Muscle of back (tissue), 13 donors: ENCODE measurements at places on chromosomes 7 and 10. TPM values are rescaled to one million over a fixed set of nuclear protein-coding genes. Genes with fewer than 3 reads are reported as not detected.

The FZD8 gene
- polyA plus RNA-seq: 35.0 TPM

The NPFFR1 gene
- polyA plus RNA-seq: 0.04 TPM

The TMEM213 gene
- polyA plus RNA-seq: 0.10 TPM

The PARD3 gene
- 55.3 TPM for polyA plus RNA-seq

The GDF10 gene
- polyA plus RNA-seq: 2.7 TPM

The CYP2C9 gene
- polyA plus RNA-seq: not detected

- peak; percentile 45 for DNase-seq
Measured at GRCh38 chr10:90125456-90126255, 424.3 kb downstream of the KIF20B start.

- no peak for DNase-seq
Measured at GRCh38 chr7:151342811-151343210, 1.2 kb downstream of the NUB1 start.

DNA sequence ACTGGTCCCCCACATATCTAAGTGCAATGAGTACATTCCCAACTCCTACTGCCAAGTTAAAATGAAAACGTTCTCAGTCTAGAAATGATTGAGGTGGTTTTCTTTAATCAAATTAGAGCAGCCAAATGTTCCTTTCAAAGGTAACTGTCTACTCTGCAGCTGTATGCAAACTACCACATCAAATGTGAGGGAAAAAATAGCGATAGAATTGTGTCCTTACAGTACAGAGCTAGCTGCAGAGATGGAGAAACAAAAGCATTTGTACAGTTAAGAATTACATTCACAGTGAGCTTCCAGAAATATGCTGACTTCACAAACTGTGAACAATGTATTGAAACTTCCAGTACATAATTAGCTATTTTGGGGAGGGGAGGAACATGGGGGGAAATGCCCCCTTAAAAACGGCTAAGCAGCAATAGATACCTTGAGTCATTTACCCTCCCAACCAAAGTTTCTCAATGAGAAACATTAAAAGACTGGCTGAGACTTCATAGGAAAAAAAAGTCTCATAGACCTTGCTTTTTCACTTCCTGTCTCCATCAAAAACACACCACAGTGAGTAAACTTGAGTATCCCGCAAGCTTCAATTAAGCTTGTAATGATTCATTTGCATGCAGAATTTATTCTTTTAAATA lies 22.9 kb downstream of the CDK6 start:
- no peak for DNase-seq

GRCh38 chr10:62016623-62017490 lies 115.4 kb downstream of the ARID5B start:
- no peak for DNase-seq

- DNase-seq: no peak
Measured at GRCh38 chr10:33238643-33239042, 95.8 kb downstream of the NRP1 start.

- DNase-seq: peak; percentile 3
Measured at GRCh38 chr7:94514140-94514889, 4.7 kb downstream of the CASD1 start.

DNA sequence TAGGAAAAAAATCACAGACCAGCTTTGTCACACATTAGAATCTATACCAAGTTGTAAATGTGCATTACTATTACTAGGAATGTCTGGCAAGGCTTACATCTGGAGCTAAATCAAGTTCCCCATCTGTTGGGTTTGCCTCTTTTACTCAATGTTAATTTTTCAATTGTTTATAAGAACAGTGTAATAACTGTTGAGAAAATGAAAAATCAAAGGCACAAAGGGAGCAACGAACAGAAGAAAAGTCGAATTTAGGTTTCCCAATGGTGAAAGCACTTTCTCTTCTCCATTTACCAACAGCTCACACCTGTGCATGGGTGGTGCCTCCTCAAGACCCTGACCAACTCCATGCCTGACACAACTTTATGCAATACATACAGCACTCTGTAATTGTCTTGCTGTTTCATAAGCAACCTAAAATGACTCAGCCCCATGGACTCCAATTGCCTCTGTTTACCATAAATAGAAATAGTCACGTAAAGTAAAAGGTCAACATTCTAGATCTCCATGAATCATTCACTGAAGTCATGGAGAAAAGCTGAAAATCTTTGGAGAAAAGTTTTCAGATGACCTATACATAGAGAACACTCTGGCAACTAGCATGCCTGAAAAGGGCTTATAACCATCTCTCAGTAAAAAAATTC lies 95.5 kb upstream of the KCNIP2 start:
- DNase-seq: peak; percentile 58

DNA sequence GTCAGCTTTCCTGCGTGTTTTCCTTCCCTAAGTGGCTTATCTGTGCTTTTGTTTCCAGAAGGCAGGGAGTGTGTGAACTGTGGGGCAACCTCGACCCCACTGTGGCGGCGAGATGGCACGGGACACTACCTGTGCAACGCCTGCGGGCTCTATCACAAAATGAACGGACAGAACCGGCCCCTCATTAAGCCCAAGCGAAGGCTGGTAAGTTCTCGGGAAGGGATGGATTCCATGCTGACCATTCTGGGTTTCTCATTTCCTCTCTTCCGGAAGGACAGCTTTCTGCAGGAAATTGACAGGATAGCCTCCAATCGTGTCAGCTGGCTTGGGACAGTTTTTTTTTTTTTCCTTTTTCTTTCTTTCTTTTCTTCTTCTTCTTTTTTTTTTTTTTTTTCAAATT lies 9.4 kb downstream of the GATA3 start:
- no peak for DNase-seq

DNA sequence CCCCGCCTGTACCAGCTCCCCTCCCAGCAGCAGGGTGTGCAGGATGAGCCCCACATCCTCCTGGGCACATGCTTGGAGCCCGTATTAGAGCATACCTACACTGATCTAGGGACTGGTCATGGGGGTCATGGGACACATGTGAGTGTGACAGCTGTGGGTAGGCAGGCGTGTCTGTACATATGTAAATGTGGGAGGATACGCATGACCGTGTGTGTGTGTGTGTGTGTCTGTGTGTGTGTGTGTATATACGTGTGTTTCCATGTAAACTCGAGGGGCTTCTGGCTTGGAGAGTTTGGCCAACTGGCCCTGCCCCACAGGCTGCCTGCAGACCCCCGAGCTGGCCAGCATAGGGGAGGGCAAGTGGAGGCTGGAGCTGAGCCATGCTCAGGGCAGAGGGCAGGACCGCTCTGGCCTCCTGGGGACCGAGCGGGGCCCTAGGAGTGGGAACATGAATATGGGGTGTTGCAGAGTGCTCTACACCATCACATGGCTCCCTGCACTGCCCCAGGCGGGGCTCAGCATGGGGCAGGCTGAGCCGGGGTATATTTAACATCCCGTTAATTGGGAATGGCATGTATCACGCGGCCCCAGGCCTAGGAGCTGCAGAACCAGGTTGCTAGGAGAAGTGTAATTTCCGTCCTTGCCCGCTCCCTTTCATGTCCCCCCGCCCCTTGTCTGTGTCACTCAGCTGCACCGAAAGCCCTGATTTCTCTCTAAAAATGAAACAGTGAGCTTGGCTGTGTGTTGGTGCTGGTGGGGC lies 152.7 kb upstream of the PCBD1 start:
- DNase-seq: no peak

DNA sequence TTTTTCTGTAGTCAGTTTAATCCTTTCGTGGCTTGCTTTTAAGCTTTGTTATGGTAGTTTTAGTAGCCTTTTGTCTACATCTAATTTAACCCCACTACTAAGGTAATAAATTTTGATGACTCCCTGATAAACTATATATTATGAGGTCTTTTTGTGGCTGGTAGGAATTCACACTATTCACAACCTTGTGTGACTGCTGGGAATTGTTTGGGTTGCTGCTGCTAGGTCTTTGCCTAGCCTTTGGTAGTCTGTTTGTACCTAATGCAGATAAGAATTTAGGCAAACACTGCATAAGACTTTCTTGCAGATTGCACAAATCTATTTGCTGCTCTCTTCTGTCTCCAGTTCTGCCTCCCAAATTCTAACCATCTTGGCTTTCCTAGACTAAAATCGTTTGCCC lies 58.3 kb downstream of the SHOC2 start:
- no peak for DNase-seq

- DNase-seq: no peak
Measured at GRCh38 chr10:5514226-5514850, 10.4 kb upstream of the CALML3 start.

- DNase-seq: no peak
Measured at GRCh38 chr7:142130267-142130666, 18.7 kb downstream of the MGAM2 start.

- no peak for DNase-seq
Measured at GRCh38 chr7:156820445-156821063, 72.4 kb downstream of the LMBR1 start.

DNA sequence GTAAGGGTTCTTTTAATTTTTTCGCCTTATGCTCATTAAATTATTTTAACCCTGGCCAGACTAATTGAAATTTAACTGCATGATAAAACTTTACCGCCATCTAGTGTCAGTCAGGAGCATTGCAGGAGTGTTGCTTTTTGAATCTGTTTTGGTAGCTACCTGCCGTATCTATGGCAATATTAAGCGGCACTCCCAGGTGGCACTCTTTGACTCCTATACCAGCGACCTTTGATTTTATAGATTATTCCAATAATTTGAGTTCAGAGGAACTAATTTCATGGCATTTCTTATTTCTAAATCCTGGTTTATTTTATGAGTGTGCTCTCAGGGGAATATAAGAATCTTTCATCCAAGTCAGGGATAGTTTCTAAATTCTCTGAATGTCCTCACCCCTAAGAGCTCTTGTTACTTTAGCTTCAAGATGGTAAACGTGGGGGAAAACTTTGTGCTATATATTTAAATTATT lies 198.9 kb downstream of the REEP3 start:
- DNase-seq: no peak

DNA sequence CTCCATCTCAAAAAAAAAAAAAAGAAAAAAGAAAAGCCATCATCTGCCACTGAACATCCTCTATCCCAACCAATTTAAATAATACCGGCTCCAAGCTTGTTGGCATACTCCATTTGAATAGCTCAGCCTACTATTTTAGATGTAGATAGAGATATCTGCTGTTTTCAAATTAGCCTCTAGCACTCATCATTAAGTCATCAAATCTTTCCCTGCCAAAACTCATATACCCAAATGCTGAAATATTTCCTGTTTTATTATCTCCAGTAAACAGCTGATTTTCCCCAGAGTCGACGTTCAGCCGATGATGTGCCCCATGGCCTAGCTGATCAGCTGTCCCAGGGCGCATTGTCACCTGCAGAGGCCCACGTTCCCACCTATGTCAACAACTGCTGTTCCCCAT lies 34.5 kb upstream of the FRMD4A start:
- no peak for DNase-seq

DNA sequence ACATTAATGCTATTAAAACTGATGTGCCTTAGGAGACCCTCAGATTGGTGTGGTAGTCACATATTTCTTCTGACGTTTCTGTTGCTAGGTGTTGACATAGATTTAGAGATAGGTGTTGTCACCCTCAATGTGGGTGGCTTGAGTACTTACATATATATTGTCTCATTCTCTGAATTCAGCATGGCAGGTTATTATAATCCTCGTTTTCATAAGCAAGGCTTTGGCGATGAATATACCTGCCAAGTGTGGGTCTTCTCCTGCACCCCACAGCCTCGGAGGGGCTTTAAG lies 7.0 kb downstream of the FBH1 start:
- DNase-seq: no peak

GRCh38 chr7:143435266-143435665 lies 8.0 kb upstream of the TAS2R60 start:
- DNase-seq: no peak

DNA sequence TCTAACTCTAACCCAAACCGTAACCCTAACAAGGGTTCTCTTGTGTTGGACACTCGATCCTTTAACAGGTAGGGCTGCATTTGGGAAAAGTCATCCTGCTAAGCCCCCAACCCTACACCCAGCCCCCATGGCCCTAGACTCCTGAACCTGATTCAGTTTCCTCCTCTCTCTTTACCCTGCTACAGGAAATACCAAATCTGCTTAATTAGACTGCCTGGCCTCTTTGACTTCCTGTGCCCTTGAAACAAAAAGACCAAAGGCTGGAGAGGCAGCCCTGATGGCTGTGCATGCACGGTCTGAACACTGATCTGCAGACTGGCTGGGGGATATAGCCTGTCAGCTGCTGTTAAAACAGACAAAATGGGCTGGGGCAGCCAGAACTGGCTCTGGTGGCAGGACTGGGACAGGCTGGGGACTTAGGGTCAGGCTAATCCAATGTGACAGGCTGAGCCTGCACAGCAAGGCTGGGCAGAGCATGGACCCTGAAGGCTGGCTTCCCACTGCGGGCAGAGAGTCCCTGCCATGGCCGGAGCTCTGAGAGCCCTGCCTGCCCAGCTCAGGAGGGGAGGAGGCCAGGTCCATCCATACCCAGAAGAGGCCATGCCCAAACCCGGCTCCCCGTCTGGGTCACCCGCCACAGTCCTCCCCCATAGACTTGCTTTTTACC lies 51.0 kb upstream of the MSMB start:
- DNase-seq: no peak

DNA sequence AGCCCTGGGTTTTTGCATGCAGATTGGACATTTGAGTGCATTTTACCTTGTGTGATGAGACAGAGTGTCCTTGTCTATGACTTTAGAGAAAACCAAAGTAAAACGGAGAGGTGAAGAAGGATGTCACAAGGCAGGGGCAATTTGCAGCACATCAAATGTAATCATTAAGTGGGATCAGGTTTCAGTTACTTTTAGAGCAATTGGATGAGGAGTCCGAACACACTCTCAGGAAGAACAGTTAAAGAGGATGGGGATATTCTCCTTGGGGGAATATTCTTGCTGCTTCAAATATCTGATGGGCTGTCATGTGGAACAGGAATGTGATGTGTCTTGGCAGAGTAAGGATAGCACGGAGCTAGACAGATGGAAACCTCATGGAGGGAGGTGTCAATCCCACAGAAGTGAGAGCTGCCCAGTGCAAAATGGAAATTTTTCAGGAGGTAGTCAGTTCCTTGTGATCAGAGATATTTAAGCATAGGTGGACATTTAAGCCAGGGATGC lies 757 bp downstream of the RAB19 start:
- no peak for DNase-seq

DNA sequence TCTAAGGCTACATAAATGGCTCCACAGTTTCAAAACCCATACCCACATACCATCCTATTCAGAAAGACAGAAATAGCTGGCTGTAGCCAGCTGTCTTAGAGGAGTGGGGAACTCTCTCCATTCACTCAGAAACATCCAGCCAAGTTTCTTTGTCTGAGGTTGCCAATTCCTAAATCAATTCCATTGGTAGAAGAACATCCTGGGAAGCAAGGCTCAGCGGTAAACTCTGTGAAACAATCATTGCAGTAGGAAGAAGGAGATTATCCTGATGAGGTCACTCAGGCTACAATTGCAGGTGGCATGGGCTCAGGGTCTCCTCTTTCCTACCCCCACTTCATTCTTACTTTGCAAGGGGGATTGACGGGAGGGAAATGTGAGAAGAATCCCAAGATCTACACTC lies 154.0 kb downstream of the ETV1 start:
- no peak for DNase-seq

- no peak for DNase-seq
Measured at GRCh38 chr7:117775801-117776200, 97.4 kb downstream of the CTTNBP2 start.
